ENCODE measurements at places on chromosomes 13 and 19.
A peak's percentile ranks its signal among the peaks of the same experiment; 100 is the strongest.

DNA sequence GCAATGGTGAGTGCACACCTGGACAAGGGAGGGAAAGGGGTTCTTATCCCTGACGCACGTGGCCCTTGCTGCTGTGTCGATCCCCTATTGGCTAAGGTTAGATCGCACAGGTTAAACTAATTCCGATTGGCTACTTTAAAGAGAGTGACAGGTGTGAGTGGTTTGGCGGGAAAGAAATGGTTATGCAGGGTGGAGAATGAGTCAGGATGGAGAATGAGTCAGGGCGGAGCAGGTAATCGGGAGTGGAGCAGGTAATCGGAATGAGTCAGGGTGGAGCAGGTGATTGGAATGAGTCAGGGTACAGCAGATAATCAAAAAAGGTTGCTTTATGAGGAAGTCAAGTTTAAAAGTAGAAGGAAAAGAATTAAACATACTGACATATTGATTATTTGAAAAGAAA, 24.4 kb upstream of the SIAH3 start:
- no peak for DNase-seq

DNA sequence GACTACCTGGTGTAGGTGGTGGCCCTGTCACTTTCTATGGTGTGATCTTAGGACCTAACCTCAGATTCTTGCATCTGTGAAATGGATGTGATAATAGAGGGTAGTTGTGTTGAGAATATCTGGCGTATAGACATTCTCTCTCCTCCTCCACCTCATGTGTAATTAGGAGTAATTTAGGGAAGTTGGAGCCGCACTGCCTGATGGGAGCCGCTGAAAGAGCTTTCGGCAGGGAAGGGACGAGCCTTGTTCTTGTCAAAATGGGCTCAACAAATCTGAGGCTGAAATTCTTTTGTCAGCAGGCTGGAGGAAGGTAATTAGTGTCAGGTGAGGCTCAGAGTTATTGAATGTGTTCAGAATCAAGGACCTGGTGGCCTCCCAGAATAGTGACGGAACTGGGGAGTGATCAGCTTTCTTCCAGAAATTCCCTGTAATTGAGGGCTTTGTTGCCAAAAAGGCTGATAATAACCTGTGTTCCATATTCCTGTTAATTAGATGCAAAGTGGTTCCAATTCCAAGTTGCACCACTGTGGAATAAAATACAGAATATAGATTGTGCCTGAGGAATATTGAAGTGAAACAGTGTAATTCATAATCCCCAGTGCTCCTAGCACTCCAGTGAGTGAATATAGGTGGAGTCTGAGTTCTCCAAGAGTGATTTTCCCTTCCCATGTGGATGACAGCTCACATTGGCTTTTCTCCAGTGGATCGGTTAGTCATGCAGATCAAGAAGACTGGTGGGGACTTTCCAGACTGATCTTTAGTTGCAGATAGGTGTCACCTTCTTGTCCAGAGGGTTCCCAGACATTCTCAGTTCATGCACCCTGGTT, 47.5 kb downstream of the SPATA13 start:
- DNase-seq, result no peak

DNA sequence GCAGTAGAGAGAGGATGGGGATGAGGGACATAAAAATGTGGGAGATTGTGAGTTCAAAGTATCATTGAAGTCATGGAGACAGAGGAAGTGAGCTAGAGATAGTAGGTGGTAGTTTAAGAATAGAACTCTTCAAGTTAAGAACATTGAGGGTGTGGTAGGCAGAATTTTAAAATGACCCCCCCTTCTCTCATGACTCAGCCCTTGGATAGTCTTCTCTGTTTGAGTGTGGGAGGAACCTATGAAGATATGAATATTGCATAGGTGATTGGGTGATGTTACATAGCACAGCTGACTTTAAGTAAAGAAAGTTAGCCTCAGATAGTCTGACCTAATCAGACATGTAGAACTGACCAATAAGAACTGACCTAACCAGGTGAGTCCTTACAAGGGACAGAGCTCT, 418.6 kb downstream of the FOXO1 start:
- DNase-seq, result no peak

- no peak for DNase-seq
Measured at GRCh38 chr13:36820222-36820621, 1.2 kb downstream of the RFXAP start.

DNA sequence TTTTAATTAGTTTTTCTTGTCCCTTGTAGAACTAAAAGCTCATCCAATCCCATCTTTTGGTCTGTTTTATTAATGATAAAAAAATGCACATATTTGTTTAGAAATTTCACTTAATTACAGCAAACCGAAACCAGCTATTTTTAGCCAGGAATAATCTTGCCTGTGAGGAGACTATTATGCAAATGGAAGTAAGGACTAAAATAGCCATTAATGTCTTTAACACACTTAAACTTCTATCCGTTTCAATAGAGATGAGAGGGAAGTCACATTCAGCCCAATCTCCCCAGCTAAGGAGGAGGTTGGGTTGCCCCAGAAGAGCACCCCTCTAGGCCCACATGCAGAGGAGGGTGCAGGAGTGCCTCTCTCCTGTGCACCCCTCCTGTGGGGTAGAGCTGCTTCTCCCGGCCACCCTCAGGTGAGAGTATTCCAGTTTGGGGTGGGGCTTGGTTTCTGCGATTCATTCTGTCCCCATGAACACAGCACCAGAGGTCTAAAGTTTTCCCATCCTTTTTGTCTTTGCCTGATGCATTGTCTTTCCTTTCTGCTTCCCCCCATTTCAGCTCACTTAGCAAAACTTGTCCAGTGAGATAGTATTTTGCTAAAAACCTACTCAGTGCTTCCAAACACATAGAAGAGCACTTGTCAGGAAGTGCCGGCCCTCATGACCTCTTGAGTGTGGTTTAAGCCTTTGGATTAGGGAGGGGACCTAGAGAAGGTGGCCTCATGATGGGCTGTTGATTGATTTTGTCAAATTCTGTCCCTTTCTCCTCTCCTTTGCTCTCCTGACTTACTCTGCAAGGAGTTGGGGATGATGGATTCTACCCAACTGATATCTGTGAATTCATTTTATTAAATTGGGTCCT, 28.2 kb downstream of the FGF9 start:
- DNase-seq, result no peak

DNA sequence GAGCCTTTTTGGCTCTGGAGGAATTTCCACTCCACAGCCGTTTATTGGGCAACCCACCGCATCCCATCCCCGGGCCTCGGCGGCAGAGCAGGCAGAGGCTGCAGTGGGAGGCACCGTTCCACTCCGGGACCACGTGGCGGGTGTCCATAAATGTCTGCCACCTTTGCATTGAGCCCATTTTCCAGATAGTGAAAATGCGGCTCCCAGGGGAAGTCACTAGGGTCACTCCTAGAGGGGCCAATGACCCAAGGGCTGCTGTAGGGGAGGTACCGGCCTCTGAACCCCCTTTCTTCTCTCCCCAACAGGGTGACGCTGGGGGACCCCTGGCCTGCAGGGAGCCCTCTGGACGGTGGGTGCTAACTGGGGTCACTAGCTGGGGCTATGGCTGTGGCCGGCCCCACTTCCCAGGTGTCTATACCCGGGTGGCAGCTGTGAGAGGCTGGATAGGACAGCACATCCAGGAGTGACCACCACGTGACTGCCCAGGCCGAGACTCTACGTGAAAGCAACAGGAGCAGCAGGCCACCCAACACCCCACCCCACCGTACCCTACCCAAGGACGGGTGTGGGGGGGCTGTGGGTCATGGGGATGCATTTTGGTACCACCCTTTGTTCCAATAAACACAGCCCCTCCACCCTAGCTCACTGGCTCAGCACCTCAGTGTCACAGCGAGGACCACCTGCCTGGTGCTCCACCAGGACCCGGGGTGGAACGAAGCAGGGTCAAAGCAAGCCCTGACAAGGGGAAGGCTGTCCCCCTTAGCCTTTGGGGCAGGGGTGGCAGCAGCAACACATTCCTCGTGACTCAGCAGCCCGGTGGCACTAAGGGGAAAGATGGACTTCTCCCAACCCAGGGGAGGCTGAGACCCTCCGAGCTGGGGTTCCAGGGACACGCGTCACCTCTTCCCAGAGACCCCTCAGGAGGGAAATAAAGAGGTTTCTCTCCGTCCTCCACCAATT, 1.5 kb downstream of the TIMM13 start:
- DNase-seq, result no peak

DNA sequence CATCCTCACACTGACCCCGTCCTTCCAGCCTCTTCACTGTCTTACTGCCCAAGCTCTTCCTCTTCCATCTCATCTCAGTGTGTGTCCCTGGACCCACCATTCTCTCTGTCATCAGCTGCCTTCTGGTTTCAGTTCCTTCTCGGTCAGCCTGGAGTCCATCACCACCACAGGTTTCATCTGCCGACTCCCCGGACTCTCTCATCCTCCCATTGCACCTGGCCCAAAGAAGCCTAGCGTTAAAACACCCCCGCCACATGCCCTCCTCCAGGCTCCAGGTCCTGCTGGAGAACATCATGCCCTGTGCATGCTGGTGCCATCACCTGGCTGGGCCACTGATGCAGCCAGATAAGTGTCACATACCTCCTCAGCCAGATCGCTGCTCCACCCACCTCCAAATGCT, 122.1 kb upstream of the GPR12 start:
- DNase-seq, result no peak

DNA sequence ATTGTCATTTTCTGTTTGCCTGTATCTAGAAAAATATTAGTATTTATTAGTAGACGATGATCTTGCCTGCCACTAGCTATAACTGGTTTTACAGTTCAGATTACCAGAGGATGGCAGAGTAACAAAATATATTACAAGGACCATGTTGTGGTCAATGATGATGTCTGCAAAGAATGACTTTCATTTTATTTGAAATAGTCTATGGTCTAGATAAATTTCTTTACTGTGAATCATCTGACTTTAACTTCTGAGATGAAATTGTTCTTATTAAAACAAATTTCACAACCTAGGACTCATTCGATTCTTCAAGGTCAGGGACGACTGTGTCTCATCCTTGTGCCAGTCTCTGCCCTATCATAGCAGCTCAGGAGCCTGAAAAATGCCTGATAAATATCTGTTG, 637.8 kb upstream of the KLF12 start:
- no peak for DNase-seq

DNA sequence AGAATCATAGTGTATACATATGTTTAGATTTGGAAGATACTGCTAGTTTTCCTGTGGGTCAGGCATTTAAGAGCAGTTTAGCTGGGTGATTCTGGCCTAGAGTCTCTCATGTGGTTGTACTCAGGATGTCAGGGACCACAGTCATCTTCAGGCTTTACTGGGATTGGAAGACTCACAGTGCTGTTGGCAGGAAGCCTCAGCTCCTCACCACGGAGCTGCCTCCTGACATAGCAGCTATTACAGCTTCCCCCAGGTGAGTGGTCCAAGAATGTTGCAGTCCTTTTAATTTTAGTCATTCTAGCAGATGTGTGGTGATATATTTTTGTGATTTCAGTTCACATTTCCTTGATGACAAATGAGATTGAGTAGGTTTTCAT, 16.9 kb upstream of the GPR18 start:
- no peak for DNase-seq

DNA sequence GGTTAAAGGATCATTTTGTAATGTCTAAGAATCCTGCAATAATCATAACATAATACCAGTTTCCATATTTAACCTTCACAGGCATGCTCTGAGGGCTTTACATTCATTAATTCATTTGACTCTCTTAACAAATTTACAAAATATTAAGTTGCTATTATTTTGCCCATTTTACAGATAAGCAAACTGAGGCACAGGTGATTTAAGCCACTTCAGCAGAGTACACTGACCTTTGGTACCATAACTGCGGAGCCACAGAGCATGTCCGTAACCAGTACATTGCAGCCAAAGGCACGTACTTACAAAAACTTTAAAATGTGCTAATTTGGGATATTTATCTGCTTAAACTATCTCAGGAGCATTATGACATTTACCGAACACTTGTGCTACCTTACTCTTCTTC, 169.4 kb upstream of the MYO16 start:
- no peak for DNase-seq

DNA sequence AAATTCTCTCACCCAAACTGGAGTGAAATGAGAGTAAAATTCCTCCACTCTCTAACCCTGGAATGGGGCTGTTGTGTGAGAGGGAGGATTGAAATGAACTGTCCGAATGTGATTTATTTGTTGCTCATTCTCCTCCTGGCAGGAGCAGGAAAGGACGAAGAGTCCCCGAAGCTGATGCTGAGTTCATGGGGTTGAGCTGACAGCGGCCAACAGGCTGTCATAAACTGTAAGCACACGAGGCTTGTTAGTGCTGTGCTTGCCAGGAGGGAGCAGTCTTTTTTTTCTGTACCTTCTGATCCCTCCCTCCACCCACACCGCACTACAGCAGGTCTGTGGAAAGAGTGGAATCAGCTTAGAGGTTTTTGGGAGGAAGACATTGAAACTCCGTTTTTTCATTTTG, 33.1 kb upstream of the ZNF331 start:
- no peak for DNase-seq

- no peak for DNase-seq
Measured at GRCh38 chr19:38741670-38742069, 2.6 kb downstream of the CAPN12 start.

DNA sequence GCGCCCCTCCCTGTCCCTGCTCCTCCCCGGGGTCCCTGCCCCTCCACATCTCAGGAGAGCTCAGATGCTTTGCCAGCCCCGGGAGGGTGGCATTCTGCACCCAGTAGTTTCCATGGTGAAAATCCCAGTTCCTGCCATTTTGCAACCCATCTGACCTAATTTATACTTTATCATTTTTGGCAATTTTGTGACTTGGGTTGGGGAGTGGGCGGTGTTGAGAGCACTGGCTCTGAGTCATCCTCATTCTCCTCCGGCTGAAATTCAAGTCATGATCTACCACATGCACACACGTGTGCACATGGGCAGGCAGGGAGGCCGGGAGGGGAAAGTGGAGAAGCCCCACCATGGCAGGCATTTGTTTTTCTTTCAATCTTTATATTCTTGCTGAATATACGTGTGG, 208.6 kb downstream of the URI1 start:
- DNase-seq, result no peak

DNA sequence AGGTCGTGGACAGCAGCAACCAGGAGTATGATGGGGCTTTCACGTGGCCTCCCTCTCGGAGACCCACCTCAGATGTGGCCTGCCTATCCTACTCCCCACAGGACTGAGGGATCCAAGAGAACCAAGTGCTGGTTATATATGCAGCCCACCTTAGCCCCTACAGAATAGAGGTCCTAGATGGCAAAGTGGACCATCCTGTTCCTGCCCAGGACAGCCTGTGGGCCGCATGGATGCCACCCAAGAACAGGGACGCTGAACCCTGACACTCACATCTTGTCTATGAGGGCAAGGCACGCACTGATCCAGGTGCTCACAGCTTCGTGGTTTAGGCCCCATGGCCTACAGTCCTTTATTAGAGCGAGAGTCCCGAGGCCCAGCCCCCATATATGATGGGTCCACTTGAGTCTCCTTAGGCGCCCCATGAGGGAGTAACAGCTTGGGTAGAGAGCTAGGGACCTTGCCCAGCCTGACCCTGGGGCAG, 1.5 kb upstream of the SLC27A5 start:
- DNase-seq, result no peak

GRCh38 chr19:18388100-18388959, 2.4 kb downstream of the GDF15 start:
- peak; percentile 71 for DNase-seq

GRCh38 chr13:51258612-51259548, 36.7 kb downstream of the FAM124A start:
- DNase-seq, result no peak
